ENCODE measurements at places on chromosomes 6 and 20. TPM values are rescaled to one million over a fixed set of nuclear protein-coding genes. Genes with fewer than 3 reads are reported as not detected.

DNA sequence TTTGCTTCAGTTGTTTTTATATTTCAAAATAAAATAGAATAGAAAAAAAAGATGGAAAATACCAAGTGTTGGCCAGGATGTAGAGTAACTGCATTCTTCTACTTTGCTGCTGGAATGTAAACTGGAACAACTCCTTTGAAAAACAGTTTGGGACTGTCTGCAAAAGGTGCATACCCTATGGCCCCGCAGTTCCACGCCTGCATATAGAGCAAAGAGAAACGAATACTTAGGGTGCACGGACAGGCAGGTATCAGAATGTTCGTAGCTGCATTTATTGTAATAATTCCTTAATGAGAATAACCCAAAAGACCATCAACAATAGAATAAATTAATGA is 603 bp upstream of the RAB23 start:
- no peaks in the 10 kb centered on the region for H3K36me3 ChIP-seq
- H3K27ac ChIP-seq, result peak overlapping the region; percentile 81
- peak overlapping the region; percentile 85 for H3K4me3 ChIP-seq
- no peak for DNase-seq

Gene TMC2
- total RNA-seq, result 0.22 TPM

Gene OR2J3
- total RNA-seq, result not detected

Gene FOXQ1
- total RNA-seq, result not detected

Gene MYB
- total RNA-seq, result 0.78 TPM

DNA sequence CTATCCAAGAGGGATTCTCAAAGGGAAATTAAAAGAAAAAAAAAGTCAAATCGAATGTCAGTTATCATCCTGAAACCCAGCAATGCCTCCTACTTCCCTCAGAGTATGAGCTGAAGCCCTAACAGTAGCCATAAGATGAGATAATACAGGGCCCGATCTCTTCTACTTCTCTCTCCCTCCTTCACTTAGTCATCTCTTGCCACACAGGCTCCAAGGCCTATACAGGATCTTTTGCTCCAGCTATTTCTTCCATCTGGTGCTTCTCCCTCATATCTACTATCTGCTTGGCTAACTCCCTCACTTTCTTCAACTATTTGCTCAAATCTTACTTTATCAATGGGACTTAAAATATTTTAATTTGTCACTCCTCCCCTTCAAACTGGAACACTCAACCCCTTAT is 215.3 kb downstream of the RNGTT start:
- H3K4me1 ChIP-seq, result no peaks in the 10 kb centered on the region
- no peak overlapping the region for H3K27ac ChIP-seq
- H3K36me3 ChIP-seq, result no peaks in the 10 kb centered on the region
- DNase-seq, result no peak
- H3K27me3 ChIP-seq, result no peaks in the 10 kb centered on the region
- H3K4me3 ChIP-seq, result no peak overlapping the region

DNA sequence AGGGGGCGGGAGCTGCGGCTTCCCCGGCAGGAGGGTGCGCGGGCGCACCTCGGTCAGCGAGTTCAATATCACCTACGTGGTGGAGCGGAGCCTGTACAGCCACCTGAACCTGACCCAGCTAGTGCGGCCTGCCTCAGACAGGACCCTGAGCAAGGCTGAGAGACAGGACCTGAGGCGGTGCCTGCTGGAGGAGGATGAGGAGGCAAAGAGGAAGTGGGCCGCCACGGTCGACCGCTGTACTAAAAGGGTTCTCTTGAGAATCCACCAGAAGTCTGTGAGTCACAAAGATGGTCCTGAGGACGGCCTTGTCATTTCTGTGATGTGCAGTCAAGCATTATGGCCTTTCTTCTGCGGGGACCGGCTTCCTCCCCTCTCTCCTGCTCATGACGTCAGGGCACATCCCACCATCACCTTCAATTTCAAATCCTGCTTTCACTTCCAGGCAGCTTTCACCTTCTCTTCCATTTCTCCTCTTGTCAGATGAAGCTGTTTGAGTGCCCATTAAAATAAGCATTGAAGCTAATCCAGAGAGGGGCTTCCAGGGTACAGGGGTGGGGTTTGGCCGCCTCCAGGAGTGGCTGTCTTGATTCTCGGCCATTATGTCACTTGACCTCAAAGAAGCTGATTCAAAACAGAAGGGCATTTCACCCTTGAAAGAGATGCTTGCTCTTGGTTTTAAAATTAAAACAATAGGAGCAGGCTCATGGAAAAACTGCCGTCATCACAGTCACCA is 177.6 kb downstream of the SASH1 start:
- DNase-seq, result no peak
- H3K27me3 ChIP-seq, result no peaks in the 10 kb centered on the region
- H3K4me1 ChIP-seq, result peaks cover 93% of the 10 kb centered on the region
- H3K27ac ChIP-seq, result peak overlapping the region; percentile 93
- peaks cover 20% of the 10 kb centered on the region for H3K36me3 ChIP-seq
- H3K4me3 ChIP-seq, result no peak overlapping the region

DNA sequence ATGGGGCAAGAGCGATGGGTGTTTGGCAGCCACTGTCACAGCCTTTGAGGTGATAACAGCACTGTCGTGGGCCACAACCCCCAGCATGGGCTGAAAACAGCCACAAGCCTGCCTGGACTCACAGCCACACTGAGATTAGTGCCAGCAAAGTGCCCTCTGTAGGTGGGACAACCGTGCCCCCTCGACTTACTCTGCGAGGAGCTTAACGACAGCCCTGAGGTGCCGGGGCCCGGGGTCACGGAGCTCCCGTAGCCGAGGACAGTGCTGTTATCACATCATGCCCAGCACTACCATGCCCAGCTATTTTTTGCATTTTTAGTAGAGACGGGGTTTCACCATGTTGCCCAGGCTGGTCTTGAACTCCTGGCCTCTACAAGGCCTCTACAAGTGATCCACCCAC is 36.6 kb downstream of the SUMO4 start:
- H3K4me3 ChIP-seq, result no peak overlapping the region
- no peak overlapping the region for H3K27ac ChIP-seq
- DNase-seq, result no peak
- peaks cover 14% of the 10 kb centered on the region for H3K4me1 ChIP-seq
- no peaks in the 10 kb centered on the region for H3K36me3 ChIP-seq

GRCh38 chr6:22194188-22194921 is 102.5 kb downstream of the PRL start:
- H3K27ac ChIP-seq, result no peak overlapping the region
- H3K27me3 ChIP-seq, result no peaks in the 10 kb centered on the region
- no peaks in the 10 kb centered on the region for H3K4me1 ChIP-seq

DNA sequence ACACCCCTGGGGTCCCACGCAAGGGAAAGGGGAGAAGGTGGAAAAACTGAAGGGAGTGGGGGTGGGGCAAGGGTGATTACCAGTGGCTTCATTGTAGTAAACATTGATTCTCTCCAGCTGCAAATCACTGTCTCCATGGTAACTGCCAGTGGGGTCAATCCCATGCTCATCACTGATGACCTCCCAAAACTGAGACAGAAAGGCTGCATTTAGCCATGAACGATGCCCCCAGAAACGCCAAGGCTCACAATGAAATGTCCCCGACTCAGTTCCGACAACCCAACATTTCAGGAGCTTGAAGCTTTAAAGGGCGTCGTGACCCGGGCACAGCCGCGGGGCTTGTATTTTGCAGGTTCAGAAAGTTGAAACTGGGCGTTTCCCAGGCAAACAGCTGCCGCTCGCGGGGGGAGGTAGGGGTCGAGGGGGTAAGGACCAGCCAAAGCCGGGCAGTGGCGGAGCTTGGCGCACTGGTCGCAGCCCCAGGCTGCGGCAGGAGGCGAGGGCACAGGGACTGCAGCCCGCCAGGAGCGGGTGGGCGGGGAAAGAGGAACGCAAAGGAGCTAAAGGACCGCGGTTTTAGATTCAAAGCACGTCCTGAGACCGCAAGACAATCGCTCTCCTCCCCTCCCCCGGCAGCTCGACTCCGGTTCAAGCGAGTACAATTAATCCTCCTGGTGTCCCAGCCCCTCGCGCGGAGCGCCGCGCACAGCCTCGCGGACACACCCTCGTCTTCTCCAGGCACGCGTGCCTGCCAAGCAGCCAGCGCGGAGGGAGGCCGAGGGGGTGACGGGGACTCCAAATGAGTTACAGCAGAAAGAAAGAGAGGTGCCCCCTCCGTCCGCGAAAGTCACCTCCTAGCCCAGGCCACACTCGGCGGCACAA is 731 bp downstream of the TUBB2B start:
- no peak for DNase-seq
- peak overlapping the region; percentile 50 for H3K4me3 ChIP-seq
- H3K4me1 ChIP-seq, result peaks cover 54% of the 10 kb centered on the region
- peak overlapping the region; percentile 59 for H3K27ac ChIP-seq

Gene MUC21
- total RNA-seq, result not detected

Gene GNAS-AS1
- not detected for total RNA-seq

DNA sequence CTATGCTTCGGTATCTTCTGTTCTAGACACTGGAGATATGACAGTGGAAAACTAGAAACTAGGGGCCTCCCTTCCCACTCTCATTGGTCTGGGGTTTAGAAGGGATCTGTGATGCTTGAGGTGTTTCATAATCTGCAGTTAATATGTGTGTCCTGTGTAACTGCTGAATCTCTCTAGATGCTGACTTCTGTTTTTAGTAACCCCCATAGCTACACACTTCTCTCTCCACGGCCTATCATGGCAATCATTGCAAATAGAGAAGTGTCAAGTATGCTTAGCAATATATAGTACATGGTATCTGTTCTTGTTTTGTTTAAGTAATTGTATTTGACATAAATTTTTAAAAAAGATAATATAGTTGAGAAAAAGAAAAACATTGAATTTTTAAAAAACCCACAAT is 394.6 kb upstream of the MMS22L start:
- DNase-seq, result no peak
- no peaks in the 10 kb centered on the region for H3K27me3 ChIP-seq
- H3K36me3 ChIP-seq, result no peaks in the 10 kb centered on the region
- no peaks in the 10 kb centered on the region for H3K4me1 ChIP-seq
- H3K27ac ChIP-seq, result no peak overlapping the region
- H3K4me3 ChIP-seq, result no peak overlapping the region

DNA sequence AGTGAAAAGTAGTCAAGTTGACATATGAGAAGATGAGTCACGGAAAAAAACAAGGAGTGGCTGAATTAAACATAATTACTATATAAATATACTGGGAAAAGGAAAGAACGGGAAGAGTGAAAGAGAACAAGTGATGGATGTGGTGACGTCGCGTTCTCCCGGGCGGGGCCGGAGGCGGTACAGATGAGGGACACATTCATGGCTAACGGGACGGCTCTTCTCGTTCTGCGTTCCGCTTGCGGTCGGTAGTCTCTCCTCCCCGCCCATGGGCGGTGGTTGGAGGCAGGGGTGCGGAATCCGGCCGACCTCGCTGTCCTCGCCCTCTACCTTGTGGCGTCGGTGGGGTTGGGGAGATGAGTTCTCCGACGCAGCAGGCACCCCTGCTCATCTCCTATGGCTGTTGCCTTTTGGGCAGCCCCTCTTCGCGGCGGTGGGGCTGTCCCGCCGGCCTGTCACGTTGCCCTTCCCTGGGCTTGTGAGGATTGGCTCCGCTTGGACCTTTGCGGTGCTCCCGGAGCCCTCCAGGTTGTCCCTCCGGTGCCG is 22.5 kb downstream of the HLA-G start:
- H3K36me3 ChIP-seq, result no peaks in the 10 kb centered on the region
- H3K27ac ChIP-seq, result no peak overlapping the region
- peaks cover 8% of the 10 kb centered on the region for H3K4me1 ChIP-seq
- peak; percentile 21 for DNase-seq

GRCh38 chr6:166281104-166281503 is 27.1 kb downstream of the PRR18 start:
- no peaks in the 10 kb centered on the region for H3K4me1 ChIP-seq
- H3K27me3 ChIP-seq, result peaks cover 7% of the 10 kb centered on the region
- no peak overlapping the region for H3K27ac ChIP-seq
- H3K36me3 ChIP-seq, result no peaks in the 10 kb centered on the region
- DNase-seq, result no peak
- H3K4me3 ChIP-seq, result no peak overlapping the region

DNA sequence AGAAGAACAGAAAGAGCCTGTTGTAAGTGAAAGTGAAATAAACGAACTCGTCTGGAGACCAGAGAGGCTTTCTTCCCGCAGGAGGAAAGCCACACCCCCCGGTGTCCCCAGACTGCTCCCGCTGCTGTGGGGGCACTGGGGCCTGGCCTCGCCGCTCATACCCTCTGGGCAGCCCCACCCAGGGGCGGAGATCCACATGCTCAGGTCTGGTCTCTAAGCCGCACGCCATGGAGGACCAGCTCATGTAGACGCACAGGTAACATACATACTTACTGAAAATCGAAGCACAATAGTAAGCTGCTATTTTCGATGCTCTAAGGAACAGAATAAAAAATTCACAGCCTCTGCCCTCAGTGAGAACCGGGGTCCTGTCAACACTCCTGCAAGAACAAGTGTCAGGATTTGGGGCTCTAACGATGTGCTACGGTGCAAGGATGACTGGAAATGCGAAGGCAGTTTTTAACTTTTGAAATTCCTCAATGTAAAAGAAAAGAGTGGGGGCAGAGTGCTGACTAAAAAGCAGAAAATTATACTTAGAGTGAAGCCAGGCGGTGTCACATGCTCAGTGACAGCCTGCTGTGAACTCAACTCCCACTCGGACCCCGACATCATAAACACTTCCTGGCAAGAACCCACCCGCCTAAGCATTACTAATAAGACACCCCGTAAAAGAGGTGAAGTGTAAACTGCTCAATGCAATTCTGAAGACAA is 110.5 kb downstream of the IRF4 start:
- no peak overlapping the region for H3K4me3 ChIP-seq
- H3K4me1 ChIP-seq, result no peaks in the 10 kb centered on the region

Gene TAAR9
- not detected for total RNA-seq

DNA sequence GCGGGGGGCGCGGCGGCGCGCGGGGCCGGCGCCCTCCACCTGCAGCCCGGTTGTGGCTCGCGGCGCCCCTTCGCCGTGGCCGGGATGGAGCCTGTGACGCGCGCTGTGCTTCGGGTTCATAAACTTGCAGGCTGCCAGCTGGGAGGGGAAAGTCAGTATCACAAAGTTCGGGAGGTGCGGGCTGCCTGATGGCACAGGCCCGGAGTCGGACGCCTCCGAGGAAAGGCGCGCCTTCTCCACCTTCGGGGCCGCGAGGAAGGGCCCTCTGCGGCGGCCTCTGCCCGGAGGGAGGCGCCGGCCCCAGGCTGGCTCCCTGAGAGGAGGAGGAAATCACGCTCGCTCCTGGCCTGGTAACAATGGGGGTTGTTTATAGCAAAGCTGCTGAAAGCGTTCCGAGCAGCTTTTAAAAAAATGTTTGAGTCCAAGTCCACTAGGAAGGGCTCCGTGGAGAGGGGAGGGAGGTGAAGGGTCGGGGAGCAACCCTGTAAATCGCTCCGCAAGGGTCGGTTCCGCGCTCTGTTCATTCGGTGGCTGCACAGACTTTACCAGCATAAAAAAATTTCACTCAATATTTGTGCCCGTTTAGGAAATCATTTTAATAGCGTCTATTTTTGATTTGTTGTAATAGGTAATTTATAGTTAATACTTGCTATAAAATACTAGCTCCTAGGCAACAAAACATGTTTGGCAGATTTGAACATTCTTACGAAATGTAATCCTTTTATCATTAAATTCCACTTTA is 1.0 kb downstream of the AFDN start:
- peaks cover 7% of the 10 kb centered on the region for H3K27me3 ChIP-seq
- no peak for DNase-seq
- H3K4me1 ChIP-seq, result no peaks in the 10 kb centered on the region
- peak overlapping the region; percentile 75 for H3K4me3 ChIP-seq
- no peak overlapping the region for H3K27ac ChIP-seq
- H3K36me3 ChIP-seq, result no peaks in the 10 kb centered on the region

- no peak overlapping the region for H3K4me3 ChIP-seq
- H3K36me3 ChIP-seq, result no peaks in the 10 kb centered on the region
- H3K4me1 ChIP-seq, result no peaks in the 10 kb centered on the region
- DNase-seq, result no peak
- H3K27ac ChIP-seq, result no peak overlapping the region
Measured at GRCh38 chr6:76982476-76983199, 480.7 kb downstream of the HTR1B start.

Gene PTCHD4
- 2.7 TPM for total RNA-seq
